Ovary (tissue), 10 donors: ENCODE measurements at places on chromosomes 16 and 17. TPM values are rescaled to one million over a fixed set of nuclear protein-coding genes. Genes with fewer than 3 reads are reported as not detected.

GRCh38 chr17:54789101-54789880 is 111.4 kb upstream of the TOM1L1 start:
- DNase-seq: no peak
- no peaks in the 10 kb centered on the region for H3K4me1 ChIP-seq
- no peaks in the 10 kb centered on the region for H3K36me3 ChIP-seq
- no peak overlapping the region for H3K27ac ChIP-seq
- no peak overlapping the region for H3K4me3 ChIP-seq

GRCh38 chr16:31484491-31485171 is 1.7 kb downstream of the SLC5A2 start:
- DNase-seq: no peak
- no peak overlapping the region for H3K27ac ChIP-seq
- H3K27me3 ChIP-seq: no peaks in the 10 kb centered on the region

Gene LIG3
- total RNA-seq: 52.0 TPM

Gene COQ9
- total RNA-seq: 37.5 TPM

- H3K27ac ChIP-seq: no peak overlapping the region
- no peaks in the 10 kb centered on the region for H3K27me3 ChIP-seq
- no peaks in the 10 kb centered on the region for H3K4me1 ChIP-seq
These were observed 31.2 kb downstream of the SHISA6 start for GRCh38 chr17:11272191-11272590.
